Myometrial cell (primary cell): ENCODE measurements at places on chromosomes 5 and 9. TPM values are rescaled to one million over a fixed set of nuclear protein-coding genes. Genes with fewer than 3 reads are reported as not detected.

Gene COL27A1
- 5.8 and 13.8 TPM in 2 replicates for total RNA-seq

Gene TAL2
- not detected in 2 replicates for total RNA-seq

Gene UNC13B
- 12.7 and 15.8 TPM in 2 replicates for total RNA-seq

Gene IFNE
- not detected in 2 replicates for total RNA-seq

Gene ADAMTS13
- 0.86 and 0.89 TPM in 2 replicates for total RNA-seq
